ENCODE measurements at places on chromosomes 1 and 21. TPM values are rescaled to one million over a fixed set of nuclear protein-coding genes. Genes with fewer than 3 reads are reported as not detected.

- H3K4me3 ChIP-seq, result no peak overlapping the region
- H3K27me3 ChIP-seq, result no peaks in the 10 kb centered on the region
- no peaks in the 10 kb centered on the region for H3K4me1 ChIP-seq
These were observed 681.5 kb downstream of the LRRIQ3 start for GRCh38 chr1:73516451-73516850.

Gene PLA2G2C
- total RNA-seq, result not detected

Gene KIF17
- 9.9 TPM for total RNA-seq

- H3K27ac ChIP-seq, result no peak overlapping the region
- no peak for DNase-seq
- no peaks in the 10 kb centered on the region for H3K27me3 ChIP-seq
- no peak overlapping the region for H3K4me3 ChIP-seq
- H3K4me1 ChIP-seq, result peaks cover 5% of the 10 kb centered on the region
These were observed 1.3 kb upstream of the TXNIP start for GRCh38 chr1:145997718-145998023.

DNA sequence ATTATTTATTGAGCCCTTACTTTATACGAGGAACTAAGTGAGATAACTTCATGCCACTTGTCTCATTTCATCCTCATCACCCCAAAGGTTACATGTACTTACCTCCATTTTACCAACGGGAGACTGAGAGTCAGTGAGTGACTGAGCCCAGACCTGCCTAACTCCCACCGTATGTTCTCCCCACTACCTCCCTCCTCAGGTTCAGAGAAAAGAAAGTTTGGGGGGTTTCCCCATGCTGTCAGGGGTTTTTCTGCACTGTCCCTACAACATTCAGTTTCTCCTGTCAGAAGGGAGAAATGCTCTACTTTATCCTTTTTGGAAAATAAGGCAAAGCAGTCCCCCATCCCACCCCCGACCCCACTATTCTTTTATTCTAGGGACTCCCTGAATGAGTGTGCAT, 32.9 kb downstream of the FAM78B start:
- no peak overlapping the region for H3K27ac ChIP-seq
- no peak overlapping the region for H3K4me3 ChIP-seq
- DNase-seq, result no peak
- H3K27me3 ChIP-seq, result no peaks in the 10 kb centered on the region
- no peaks in the 10 kb centered on the region for H3K4me1 ChIP-seq

Gene LCE1C
- total RNA-seq, result not detected

Gene DNASE2B
- not detected for total RNA-seq

Gene RPE65
- not detected for total RNA-seq

- no peak overlapping the region for H3K27ac ChIP-seq
- no peaks in the 10 kb centered on the region for H3K4me1 ChIP-seq
- H3K36me3 ChIP-seq, result no peaks in the 10 kb centered on the region
- H3K27me3 ChIP-seq, result no peaks in the 10 kb centered on the region
These were observed 35.8 kb upstream of the RUNX1 start for GRCh38 chr21:35084869-35085268.

Gene PGBD5
- total RNA-seq, result 18.4 TPM

DNA sequence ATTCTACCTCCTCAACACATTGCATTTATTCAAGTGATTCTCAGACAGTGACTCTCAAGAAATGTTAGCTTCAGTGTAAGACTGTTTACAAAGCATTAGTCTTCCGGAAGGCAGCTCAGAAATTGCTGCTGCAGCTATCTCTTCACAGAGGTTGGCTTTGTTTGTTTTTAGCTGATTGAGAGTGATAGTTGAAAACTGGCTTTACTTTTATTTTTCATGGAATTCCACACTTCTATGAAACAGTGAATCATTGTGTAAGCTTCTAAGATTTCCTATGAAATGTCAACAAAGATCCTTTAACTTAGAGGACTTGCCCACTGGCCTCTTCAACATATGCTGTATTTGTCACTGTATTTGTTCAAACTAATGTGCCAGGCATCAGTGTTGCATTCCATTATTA, 121.3 kb downstream of the TNNI3K start:
- H3K36me3 ChIP-seq, result no peaks in the 10 kb centered on the region
- no peak for DNase-seq
- no peaks in the 10 kb centered on the region for H3K27me3 ChIP-seq
- H3K4me3 ChIP-seq, result no peak overlapping the region
- H3K27ac ChIP-seq, result no peak overlapping the region
- no peaks in the 10 kb centered on the region for H3K4me1 ChIP-seq

Gene ZBTB40
- 19.3 TPM for total RNA-seq

GRCh38 chr1:87404296-87404695, 75.6 kb downstream of the LMO4 start:
- H3K27me3 ChIP-seq, result no peaks in the 10 kb centered on the region
- DNase-seq, result no peak
- H3K36me3 ChIP-seq, result no peaks in the 10 kb centered on the region
- H3K27ac ChIP-seq, result no peak overlapping the region
- H3K4me1 ChIP-seq, result no peaks in the 10 kb centered on the region

GRCh38 chr1:82848043-82848442, 1047.3 kb downstream of the ADGRL2 start:
- H3K4me3 ChIP-seq, result peak overlapping the region; percentile 37
- H3K4me1 ChIP-seq, result peaks cover 13% of the 10 kb centered on the region
- H3K36me3 ChIP-seq, result no peaks in the 10 kb centered on the region
- H3K27ac ChIP-seq, result no peak overlapping the region

DNA sequence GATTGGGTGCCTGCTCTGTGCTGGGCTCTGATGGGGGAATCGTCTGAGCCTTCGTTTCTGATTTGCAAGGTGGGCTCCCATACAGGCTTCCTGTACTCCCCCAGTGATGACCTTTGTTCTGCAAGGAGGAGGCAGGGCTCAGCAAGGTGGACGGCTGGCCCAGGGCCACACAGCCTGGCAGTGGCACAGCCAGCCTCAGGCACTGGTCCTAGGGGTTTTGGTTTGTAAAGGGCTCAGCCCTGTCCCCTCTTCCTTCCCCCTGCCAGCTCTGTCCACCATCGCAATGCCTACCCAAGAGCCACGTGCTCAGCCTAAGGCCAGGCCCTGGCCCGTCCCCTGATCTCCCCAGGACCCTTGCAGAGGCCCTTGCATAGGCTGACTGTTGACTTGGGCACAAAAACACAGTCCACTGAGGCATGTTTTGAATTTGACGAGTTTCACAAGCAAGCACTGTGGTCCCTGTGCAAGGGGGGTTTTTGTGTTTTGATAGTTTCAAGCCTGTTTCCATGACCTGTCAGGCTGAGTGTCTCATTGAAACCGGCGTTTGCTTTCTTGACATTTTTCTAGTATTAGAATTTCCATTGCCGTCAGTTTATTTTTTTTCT, 39.5 kb upstream of the TNFRSF1B start:
- no peaks in the 10 kb centered on the region for H3K27me3 ChIP-seq
- no peaks in the 10 kb centered on the region for H3K4me1 ChIP-seq
- H3K36me3 ChIP-seq, result 0 out of 2 replicates have a peak, but pooled peaks cover 2% of the 10 kb centered on the region

DNA sequence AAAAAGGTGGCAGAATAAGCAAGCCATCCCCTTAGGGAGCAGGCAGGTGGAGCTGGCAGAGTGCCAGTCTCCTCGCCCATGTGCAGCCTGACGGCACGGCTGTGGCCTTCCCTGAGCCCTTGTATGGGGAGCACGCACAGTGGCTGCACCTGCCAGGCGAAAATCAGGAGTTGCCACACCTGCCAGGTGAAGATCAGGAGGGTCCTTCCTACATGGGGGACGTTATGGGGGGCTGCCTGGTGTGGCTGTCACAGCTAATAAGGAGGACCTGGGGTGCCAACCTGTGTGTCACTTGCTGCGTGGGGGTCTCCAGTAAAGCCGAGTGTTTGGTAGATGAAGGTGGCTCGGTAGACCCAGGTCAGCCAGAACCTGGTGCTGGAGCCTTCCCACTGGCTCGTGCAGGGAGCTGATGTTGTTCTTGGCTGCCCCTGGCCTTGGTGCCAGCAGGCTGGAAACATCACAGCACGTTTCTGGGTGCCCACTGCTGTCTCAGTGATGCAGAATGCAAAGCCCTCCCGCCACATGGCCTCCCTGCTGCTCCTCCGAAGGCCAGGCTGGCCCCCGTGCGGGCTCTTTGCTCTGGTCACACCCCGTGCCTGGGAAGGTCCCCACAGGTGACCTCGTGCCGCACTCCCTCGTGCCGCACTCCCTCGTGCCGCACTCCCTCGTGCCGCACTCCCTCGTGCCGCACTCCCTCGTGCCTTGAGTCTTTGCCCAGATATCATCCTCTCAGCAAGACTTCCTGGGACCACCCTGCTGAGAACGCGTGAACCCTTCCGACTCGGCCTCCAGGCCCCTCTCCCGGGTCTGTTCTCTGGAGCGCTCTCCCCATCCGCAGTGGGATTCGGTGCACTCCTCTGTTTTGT, 55.4 kb downstream of the SLC37A1 start:
- DNase-seq, result no peak
- H3K4me3 ChIP-seq, result no peak overlapping the region
- no peaks in the 10 kb centered on the region for H3K4me1 ChIP-seq
- H3K27ac ChIP-seq, result no peak overlapping the region
- H3K27me3 ChIP-seq, result no peaks in the 10 kb centered on the region

GRCh38 chr1:41740630-41741239, 178.0 kb downstream of the HIVEP3 start:
- DNase-seq, result no peak
- H3K4me3 ChIP-seq, result no peak overlapping the region
- no peaks in the 10 kb centered on the region for H3K36me3 ChIP-seq
- no peaks in the 10 kb centered on the region for H3K4me1 ChIP-seq
- no peak overlapping the region for H3K27ac ChIP-seq

Gene CELA3A
- not detected for total RNA-seq

GRCh38 chr21:26961698-26962097, 5.2 kb downstream of the ADAMTS5 start:
- H3K27ac ChIP-seq, result no peak overlapping the region
- no peak for DNase-seq
- H3K27me3 ChIP-seq, result peaks cover 21% of the 10 kb centered on the region
- no peak overlapping the region for H3K4me3 ChIP-seq
- H3K36me3 ChIP-seq, result no peaks in the 10 kb centered on the region

GRCh38 chr1:65687428-65688214, 105.1 kb upstream of the PDE4B start:
- H3K27ac ChIP-seq, result no peak overlapping the region
- no peak overlapping the region for H3K4me3 ChIP-seq
- peak; percentile 29 for DNase-seq
- no peaks in the 10 kb centered on the region for H3K4me1 ChIP-seq
- no peaks in the 10 kb centered on the region for H3K36me3 ChIP-seq
- H3K27me3 ChIP-seq, result no peaks in the 10 kb centered on the region

Gene GUCA2B
- not detected for total RNA-seq

- no peaks in the 10 kb centered on the region for H3K27me3 ChIP-seq
- no peak overlapping the region for H3K27ac ChIP-seq
- H3K36me3 ChIP-seq, result no peaks in the 10 kb centered on the region
- H3K4me1 ChIP-seq, result no peaks in the 10 kb centered on the region
- no peak for DNase-seq
These were observed 6.0 kb upstream of the CAMTA1 start for GRCh38 chr1:6779089-6779805.

DNA sequence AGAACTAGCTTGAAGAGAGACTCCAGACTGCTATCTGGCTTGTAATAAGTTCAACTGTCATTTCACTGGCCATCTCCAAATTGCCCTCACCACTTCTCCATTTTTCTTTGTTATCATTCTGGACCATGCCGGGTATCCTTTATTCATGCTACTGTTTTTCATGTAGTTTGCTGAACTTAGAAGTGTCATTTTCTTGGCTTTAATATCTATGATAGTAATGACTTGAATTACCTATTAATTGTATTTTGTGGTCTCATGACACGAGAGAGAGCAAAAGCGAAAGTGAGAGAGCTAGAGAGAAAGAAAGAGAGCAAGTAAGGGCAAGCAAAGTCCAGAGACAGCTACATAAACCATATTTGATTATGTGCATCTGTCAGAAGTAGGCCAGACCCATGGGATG, 184.9 kb upstream of the ATP1B1 start:
- peaks cover 14% of the 10 kb centered on the region for H3K4me1 ChIP-seq
- H3K27ac ChIP-seq, result no peak overlapping the region
- H3K36me3 ChIP-seq, result no peaks in the 10 kb centered on the region
- H3K4me3 ChIP-seq, result no peak overlapping the region

Gene GBP6
- total RNA-seq, result not detected

GRCh38 chr1:12157366-12158231, 9.2 kb upstream of the TNFRSF1B start:
- no peak for DNase-seq
- peaks cover under 1% of the 10 kb centered on the region for H3K27me3 ChIP-seq
- no peak overlapping the region for H3K4me3 ChIP-seq
- no peaks in the 10 kb centered on the region for H3K36me3 ChIP-seq

DNA sequence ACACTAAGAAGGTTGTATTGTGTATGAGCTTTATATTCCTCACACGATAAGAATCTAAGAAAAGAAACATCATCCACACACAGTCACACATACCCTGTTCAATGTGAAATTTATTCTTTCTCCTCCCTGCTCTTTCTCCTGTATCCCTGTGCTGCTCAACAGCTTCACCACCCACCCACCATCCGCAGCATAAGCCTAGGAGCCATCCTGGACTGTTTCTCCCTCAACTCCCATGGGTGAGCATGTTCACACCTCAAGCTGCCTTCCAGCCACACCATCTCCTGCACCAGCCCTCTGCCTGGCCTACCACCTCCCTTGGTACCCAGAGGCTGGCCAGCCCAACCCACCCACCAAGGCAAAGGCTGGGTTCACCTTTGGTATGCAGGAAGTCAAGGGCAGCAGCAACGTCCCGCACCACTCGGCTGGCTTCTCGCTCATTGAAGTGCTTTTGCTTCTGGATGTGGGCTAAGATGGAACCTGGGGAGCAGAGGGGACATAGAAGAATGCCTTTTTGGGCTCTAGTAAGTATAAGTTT, 20.3 kb upstream of the KNCN start:
- no peak overlapping the region for H3K27ac ChIP-seq
- peaks cover 9% of the 10 kb centered on the region for H3K4me1 ChIP-seq
- no peak for DNase-seq

DNA sequence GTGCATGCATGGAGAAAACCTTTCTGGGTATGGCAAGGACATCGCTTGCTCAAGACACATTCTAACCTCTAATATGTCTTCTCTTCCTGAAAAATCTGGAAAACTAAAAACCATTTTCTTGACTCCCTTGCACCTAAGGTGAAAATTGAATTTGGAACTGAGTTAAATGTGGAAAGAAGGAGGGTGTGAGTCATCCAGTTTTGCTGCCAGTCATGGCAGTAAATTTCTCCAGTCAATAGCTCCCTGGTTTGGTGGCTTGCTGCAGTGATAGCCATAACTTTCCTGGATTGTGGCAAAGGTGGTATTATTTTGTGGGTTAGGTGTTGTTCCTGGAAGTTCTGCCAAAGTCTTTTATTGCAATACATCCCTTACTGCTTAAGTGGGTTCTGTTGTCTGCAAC, 2.5 kb downstream of the ZCCHC17 start:
- H3K27me3 ChIP-seq, result no peaks in the 10 kb centered on the region
- DNase-seq, result no peak
- H3K4me1 ChIP-seq, result peaks cover 4% of the 10 kb centered on the region
- no peak overlapping the region for H3K27ac ChIP-seq
